ENCODE measurements at places on chromosomes 3 and 15.

- DNase-seq, result no peak
These were observed 198.0 kb downstream of the EPHB1 start for GRCh38 chr3:134993011-134993410.

DNA sequence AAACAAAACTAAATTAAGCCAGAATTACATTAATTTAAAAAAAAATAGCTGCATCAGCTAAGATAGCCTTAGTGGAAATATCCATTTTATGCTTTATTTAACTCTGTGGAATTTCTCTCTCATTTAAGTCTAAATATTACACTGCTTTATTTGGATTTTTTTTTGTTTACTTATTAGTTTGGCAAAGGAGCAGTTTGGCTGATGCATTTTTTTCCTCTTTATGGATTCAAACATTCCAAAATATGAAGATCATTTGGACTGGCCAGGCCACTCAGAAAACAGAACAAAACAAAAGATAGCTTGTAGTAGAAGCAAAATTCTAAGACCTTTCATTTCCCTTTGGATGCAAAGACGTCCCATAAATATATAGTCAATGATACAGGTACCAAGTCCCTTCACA is 707.3 kb upstream of the UBE2E2 start:
- DNase-seq, result no peak

DNA sequence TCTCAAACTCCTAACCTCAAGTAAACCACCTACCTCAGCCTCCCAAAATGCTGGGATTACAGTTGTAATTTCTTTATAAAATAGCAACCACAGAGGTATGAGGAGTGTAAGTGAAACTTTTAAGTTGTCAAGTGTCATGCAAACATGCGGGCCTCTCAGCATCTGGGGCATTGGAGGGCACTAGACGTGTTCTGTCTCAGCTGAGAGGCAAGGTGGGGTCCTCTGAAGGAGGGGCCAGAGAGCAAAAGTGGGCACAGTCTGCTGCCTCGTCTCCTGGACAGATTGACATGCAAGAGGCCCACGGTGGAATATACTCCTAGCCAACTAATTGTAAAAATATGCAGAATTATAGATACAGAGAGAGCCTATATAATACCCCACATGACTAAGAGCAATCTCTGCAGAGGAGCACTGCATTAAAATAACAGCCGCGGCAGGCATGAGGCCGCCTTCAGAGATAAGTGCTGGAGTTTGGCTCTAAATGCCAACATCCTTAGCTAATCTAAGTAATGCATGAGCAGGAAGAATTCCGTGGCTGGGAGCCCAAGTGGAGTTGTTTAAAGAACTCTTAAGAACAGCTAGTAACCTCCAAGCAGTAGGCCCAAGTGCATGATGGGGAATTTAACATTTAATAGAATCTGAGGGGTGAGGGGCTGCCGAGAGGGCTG is 87.8 kb upstream of the RNU6-1 start:
- DNase-seq, result no peak

GRCh38 chr15:56968821-56969220 is 50.4 kb downstream of the TCF12 start:
- no peak for DNase-seq

DNA sequence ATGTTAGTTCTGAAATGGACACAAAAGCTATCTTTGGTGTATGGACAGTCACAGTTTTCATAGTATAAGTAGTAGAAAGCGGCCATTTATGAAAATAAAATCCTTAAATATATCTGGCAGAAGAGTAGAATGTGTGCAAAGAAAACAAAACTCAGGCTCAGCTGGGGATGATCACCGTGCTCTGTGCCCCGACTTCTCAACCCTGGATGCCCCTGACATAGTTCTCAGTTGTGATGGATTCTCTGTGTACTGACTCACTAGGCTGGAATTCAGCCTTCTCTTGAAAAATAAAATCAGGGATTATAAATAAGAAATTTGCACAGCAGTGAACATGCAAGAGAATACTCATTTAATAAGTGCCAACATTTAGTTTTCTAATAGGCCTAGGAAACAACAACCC is 925.1 kb upstream of the NR2F2 start:
- no peak for DNase-seq

- no peak for DNase-seq
These were observed 26.0 kb upstream of the BOC start for GRCh38 chr3:113185194-113185835.

- no peak for DNase-seq
These were observed 55.6 kb upstream of the ABHD10 start for GRCh38 chr3:111923095-111923771.

DNA sequence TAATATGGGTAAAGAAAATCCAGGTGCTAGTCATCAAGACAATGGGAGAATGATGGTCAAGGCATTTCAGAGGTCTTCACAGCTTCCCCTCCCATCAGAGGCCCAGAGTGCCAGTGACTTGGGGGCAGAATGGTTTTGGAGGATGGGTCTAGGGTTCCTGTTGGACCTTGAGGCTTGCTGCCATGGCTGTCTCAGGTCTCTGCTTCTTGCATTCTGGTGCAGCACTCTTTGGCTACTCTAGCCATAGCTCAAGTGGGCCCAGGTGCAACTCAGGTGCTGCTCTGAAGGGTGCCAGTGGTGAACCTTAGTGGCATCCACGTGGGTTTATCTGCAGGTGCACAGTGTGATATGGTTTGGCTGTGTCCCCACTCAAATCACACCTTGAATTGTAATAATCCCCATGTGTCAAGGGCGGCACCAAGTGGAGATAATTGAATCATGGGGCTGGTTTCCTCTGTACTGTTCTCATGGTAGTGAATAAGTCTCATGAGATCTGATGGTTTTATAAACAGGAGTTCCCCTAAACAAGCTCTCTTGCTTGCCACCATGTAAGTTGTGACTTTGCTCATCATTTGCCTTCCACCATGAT is 48.5 kb upstream of the PEX5L start:
- no peak for DNase-seq

DNA sequence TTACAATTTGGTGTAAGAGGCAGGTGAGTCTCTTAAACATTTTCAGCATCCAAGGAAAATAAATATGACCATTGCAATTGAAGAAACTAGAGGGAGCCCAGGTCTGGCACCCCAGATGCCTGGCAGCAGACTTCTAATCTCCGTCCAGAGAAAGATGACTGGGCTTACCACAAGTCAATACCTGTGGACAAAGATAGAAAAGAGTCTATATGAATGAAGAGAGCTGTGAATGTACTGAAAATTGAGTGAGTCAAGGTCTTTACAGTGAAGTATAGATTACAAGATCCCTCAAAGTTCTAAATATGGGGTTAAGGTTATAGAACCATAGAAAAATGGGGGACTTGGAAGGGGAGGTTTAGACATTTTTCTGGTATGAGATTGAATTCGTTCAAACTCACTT is 827.4 kb upstream of the NR2F2 start:
- DNase-seq, result no peak

- DNase-seq, result no peak
These were observed 4.0 kb upstream of the FAM3D start for GRCh38 chr3:58670506-58671135.

GRCh38 chr3:114973536-114973935 is 173.6 kb downstream of the ZBTB20 start:
- DNase-seq, result no peak

DNA sequence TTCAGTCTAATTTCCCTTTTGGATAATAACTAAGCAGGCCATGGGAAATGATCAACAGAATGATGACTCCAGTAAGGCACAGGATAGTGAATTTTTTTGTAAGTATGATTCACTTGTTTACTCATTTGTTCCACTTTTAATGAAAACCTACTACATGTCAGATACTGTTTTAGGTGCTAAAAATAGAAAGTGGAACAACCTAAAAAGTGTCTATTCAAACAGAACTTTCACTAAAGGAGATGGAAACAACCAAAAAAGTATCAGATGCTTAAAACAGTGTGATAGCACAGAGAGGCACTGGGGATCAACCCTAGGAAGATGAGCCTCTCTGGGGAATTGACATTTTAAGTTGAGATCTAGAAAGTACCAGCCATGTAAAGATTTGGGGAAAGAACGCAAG is 11.1 kb downstream of the RYK start:
- no peak for DNase-seq

DNA sequence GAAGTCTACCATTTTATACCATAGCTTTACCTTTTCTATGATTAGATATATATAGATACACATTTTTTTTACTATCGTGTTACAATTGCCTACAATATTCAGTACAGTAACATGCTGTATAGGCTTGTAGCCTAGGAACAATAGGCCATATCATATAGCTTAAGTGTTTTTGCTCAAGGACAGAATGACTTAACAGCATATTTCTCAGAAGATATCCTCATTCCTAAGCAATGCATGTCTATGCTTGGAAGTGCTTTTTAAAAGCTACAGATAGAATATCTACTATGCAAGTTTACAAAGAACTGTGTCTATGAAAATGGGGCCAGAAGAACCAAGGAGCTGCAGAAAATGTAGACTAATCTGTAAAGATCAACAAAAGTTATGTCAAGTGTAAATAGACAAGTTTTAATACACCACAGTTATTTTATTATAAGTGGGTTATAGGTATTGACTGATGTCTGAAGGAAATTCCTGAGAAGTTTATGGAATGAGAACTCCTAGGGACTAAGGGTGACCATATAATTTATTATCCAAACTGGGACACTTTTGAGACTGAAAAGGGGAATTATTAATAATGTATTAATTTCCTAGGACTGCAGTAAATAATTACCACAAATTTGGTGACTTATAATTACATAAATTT is 138.7 kb upstream of the TGFBR2 start:
- no peak for DNase-seq

DNA sequence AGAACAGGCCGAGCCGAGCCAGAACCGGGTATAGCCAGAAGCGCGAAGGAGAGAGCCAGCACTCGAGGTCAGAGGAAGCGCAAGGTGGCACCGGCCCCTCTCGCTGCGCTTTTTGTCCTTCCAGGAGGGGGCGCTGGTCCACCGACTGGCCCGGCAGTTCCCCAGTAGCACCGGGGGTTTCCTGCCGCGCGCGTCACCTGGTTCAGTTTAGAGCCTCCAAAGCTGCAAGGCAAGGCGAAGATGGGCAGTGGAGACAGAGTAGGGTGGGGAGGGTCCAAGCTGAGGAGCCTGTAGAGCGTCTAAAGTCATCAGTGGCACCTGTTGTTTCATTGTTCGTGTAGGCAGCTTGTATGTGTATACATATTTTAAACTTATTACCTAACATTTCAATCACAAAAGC is 7.6 kb upstream of the NR2E3 start:
- no peak for DNase-seq

DNA sequence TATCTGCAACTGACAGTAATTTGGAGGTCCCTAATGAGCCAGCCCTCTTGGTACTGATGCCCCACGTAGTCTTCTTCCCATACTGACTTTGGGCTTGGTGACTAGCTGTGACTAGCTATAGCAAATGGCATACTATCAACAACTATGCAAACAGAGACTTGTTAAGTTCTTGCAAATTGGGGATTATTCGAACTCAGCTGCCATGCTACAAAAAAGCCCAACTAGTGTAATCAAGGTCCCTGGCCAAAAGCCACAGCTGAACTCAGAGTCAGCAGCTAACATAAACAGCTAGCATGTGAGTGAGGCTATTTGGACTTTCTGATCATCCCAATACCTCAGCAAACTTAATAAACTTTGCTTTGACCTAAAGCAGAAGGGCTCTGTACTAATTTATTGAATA is 121.2 kb upstream of the PLXND1 start:
- no peak for DNase-seq

DNA sequence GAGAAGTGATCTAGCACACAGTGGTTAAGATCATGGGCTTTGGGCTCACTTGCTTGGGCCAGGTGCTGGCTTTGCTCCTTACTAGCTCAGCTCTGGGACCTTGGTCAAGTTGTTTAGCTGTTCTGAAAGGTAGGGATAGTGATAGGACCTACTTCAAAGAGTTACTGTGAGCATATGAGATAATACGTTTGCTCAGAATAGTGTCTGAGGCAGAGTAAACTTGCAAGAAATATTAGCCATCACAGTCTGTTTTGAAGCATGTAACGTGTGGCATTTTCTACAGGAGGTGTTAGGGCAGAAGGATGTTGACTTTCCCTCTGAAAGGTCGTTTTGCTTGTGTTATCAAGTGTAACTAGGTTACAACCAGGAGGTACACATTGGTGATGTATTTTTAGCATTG is 34.5 kb upstream of the NFKBIZ start:
- no peak for DNase-seq

GRCh38 chr15:101118615-101119014 is 133.2 kb downstream of the CHSY1 start:
- DNase-seq, result no peak

GRCh38 chr3:150540991-150541390 is 5.3 kb downstream of the SERP1 start:
- no peak for DNase-seq

DNA sequence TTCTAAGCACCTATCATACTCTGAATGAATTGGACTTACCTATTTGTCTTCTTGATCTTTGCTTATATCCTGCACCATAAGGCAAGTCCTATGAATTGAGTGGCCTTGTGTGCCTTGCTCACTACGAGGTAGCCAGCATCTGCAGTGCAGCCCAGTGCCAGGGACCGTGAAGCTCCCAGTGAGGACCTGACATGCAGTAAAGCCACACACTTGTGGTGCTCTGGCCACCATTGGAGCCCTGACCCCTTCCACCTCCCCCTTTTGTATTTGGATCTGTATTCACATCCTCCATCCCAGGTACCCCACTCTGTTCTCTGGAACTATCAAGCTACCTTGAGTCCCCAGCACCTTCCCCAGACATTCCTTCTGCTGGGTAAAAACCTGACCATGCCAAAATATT is 52.1 kb downstream of the BSN start:
- DNase-seq, result no peak

- DNase-seq, result no peak
These were observed 567.3 kb upstream of the ZNF385D start for GRCh38 chr3:22318325-22318724.

GRCh38 chr3:156014489-156014888 is 105.9 kb upstream of the KCNAB1 start:
- no peak for DNase-seq

- DNase-seq, result no peak
These were observed 5.9 kb upstream of the EBLN2 start for GRCh38 chr3:73055583-73055982.

DNA sequence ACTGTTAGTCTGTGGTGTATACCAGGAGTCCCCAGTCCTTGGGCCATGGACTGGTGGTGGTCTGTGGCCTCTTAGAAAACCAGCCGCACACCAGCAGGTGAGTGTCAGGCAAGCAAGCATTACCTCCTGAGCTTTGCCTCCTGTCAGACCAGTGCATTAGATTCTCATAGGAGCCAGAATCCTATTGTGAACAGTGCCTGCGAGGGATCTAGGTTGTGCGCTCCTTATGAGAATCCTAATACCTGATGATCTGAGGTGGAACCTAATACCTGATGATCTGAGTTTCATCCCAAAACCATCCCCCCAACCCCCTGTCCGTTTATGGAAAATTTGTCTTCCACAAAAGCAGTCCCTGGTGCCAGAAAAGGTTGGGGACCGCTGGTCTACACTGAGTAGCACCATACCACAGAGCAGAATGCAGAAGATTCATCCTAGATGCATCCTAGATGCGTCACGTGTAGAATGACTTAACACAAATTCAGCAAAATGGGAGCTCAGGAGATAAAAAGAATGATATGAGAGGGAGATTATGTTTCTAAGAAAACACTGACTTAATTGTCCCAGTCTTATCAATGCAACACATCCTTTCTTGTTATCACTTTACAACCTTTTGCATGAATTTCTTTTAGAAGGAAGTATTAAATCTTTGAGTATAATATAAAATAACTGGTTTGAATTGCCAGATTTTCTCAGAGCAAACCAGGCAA is 28.5 kb downstream of the SELENOT start:
- no peak for DNase-seq

- DNase-seq, result no peak
These were observed 633.1 kb upstream of the TBL1XR1 start for GRCh38 chr3:177830411-177830849.

- no peak for DNase-seq
These were observed 70.8 kb downstream of the SEC22A start for GRCh38 chr3:123272547-123272946.

All from CD4-positive, alpha-beta T cell treated with Interleukin-15 for 4 hours (primary cell).